ENCODE measurements at places on chromosomes 3 and 15.

GRCh38 chr3:99126316-99126715, 224.8 kb upstream of the DCBLD2 start:
- DNase-seq, result peak; percentile 77

DNA sequence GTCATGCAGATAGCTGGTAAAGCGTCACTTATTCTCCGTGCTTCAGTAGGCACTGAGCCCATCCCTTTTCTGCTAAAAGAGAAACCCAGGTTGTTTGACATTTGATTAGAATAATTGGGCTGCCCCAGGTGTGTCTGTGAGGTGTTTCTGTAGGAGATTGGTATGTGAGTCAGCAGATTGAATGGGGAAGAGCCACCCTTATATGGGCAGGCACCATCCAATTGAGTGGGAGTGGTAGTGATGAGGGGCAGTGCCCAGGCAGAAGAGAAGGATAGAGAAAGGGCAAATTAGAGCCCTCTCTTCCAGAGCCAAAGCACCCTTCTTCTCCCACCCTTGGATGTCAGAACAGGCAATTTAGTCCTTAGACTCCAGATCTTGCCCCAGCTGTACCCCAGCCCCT, 384.3 kb upstream of the GBE1 start:
- no peak for DNase-seq

GRCh38 chr3:157147099-157147803, 12.7 kb downstream of the CCNL1 start:
- DNase-seq, result no peak

DNA sequence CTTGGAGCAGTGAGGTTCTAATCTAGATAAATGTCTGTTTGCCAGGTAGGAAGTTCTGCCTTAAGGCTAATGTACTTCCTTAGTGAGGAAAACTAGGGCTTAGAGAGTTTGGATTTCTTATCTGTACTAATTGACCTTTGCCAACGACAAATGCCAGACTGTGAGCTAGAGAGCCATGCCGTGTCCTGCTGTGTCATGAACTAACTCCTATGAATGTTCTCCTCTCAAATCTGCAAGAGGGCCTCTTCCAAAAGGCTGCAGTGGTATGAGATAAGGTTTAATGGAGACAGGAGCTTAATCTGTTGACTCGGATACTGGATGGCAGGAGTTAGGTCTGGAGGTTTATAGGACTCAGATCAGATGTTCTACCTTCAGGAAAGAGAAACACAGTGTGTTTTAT, 524.9 kb downstream of the NTRK3 start:
- no peak for DNase-seq

- DNase-seq, result no peak
Measured at GRCh38 chr3:136141291-136141785, 54.8 kb downstream of the MSL2 start.

DNA sequence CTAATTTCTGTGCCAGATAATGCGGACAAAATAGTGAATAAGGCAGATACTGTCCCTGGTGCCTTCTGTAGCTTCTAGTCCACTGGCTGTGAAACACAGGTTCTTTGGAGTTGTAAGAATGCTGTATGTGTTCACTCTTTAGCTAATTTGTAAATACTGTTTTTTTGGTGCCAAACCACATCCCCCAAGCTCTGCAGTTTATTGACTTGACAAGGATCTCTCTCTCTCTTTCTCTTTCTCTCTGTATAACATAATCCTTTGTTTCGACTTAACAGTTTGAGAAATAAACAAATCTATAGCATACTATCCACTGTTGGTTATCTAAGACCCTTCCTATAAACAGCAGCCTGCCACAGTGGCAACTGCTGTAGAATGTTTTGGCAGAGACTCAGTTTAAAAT, 7.6 kb downstream of the SMAD3 start:
- DNase-seq, result no peak

- no peak for DNase-seq
Measured at GRCh38 chr3:196354132-196354531, 15.9 kb upstream of the TM4SF19 start.

DNA sequence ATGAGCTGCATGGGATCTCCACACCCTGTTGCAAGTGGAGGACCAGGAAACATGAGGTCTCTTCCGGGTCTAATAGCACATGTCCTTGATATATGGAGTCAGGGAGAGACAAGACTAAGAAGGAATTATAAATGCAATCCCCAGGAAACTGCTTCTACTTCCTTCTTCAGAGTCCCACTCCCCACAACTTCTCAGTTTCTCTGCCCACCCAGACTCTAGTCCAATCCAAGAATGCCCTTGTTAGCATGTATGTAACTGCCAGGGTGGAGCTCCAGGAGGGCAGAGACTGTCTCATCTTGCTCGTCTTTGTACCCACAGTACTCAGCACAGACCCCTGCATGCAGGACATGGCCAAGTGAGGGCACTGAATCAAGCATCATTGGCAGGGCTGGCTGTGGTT, 8.3 kb downstream of the DAPK2 start:
- no peak for DNase-seq

DNA sequence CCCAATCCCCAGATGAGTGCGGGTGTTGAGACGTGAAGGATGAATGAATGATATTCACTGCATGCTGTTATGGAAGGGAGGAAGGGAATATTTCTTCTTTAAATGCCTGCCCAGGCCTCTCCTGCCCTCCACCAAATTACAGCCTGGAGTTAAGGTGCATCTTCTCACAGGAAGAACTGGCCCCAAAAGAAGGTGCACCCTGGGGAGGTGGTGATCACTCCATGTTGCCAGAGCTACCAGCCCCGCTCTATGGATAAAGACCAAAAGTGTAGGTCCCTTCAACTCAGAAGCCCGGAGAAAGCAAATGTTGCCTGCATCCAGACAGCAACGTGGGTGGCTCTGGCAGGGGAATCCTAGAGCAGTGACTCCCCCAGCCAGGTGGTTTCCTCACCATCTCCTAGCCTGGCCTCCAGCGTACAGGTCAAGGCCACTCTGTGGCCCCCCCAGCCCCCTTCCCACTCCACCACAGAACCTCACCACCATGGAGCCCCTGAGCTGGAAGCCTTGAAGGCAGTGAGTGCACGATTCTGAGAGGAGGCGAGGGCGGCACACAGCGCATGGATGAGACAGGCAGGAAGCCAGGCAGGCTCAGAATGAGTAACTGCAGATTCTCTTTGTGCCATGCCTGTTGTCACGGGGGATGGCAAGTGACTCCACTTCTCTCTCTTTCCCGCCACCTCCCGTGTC, 3.5 kb upstream of the VIPR1 start:
- DNase-seq, result no peak

DNA sequence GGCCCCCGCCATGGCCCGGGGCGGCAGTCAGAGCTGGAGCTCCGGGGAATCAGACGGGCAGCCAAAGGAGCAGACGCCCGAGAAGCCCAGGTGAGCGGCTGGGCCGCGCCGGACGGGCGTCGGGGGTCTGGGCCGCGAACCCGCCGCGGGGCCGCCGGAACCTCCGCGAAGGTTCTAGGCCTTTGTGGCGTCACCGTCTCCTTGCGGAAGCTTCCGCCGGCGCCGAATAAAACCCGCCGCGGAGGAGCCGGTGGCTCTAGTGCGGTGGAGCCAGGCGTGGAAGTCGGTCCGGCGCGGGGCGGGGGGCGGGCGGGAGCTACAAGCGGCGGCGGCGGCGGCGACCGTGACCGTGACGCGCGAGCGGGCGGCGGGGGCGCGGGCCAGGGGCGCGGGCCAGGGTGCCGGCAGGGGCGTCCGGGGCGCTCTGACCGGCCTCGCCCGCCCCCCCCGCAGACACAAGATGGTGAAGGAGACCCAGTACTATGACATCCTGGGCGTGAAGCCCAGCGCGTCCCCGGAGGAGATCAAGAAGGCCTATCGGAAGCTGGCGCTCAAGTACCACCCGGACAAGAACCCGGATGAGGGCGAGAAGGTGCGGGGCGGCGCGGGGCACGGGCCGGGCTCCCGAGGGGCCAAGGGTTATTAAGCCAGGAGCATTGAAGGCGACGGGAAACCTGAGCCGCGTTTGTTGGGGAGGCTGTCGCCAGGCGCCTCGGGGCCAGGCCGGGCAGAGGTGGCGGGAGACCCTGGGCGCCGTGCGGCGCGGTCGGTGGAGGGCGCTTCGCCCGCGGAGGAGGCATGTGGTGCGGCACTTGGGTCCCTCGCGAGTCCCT, at the start of gene DNAJA4:
TSS of gene DNAJA4 (plus strand) at position 259 of the 833 bp plus-strand sequence. CDS start at position 461, 202 bp downstream.
- peak; percentile 38 for DNase-seq

DNA sequence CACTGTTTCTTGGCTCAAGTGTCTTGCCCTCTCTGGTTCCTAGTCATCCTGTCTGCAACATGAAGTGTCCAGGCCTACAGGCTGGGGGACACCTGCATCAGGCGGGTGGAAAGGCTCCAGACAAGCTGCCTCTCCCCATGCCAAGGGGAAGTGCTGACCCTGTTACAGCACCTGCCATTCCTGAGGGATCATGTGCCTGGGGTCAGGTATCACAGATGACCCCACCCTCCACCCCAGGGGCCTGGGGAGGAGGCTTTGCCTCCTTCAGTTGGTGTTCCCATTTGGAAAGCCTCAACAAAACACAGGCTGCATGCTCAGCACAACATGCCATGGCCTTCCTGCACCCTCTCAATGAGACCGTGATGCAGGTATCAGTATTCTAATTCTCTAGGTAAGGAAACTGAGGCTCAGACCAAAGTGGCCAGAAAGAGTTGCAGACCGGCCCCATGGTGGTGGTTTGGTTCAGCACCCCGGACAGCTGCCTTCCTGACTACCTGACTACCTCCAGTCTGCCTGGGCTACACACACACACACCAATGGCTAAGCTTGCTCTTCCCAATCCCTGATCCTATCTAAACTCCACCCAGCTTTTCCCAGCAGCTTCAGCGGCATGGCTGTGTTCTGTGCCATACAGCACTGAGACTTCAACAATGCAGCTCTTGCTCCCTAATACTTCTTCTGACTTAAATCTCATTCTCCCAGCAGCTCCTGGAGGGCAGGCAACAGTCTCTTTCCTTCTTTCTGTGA, 69.7 kb upstream of the LINGO1 start:
- peak; percentile 39 for DNase-seq

- DNase-seq, result peak; percentile 76
Measured at GRCh38 chr3:107796791-107797190, 274.0 kb downstream of the BBX start.

DNA sequence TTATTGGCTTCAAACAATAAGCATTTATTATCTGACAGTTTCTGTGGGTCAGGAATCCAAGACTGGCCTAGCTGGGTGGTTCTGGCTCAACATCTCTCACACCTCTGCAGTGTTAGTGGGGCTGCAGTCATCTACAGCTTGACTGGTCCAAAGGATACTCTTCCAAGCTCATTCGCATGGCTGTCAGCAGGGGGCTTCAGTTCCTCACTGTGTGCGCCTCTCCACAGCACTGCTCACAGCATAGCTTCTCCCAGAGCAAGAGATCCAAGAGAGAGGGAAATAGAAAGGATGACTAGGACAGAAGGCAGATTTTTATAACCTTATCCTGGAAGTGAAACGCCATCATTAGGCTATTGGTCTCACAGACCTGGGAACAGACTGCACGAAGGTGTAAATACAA, 64.2 kb downstream of the MAGI1 start:
- no peak for DNase-seq

- DNase-seq, result peak; percentile 37
Measured at GRCh38 chr15:77907824-77908751, 169.4 kb downstream of the TBC1D2B start.

- DNase-seq, result no peak
Measured at GRCh38 chr3:130504701-130505100, 12.3 kb upstream of the COL6A6 start.

GRCh38 chr3:46509661-46510187, 11.9 kb downstream of the RTP3 start:
- no peak for DNase-seq

- DNase-seq, result no peak
Measured at GRCh38 chr15:79539401-79539800, 107.3 kb downstream of the MINAR1 start.

DNA sequence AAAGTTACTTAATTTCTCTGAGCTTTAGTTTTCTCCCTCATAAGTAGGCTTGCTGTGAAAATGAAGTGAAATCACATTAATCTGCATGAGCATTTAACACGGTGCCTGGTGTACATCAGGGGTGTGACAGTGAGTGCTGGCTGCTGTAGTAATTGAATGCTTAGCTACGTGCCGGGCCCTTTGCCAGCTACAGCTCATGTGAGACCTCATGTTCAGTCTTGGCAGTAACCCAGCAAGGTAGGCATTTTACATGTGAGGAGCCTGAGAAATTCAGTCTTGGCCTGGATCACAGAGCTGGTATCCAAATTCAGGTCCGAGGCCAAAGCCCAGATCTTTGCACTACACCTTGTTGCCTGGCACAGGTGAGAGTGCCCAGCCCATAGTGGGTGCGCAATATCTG, 9.1 kb downstream of the GHRL start:
- DNase-seq, result no peak

GRCh38 chr3:123444023-123444422, 4.9 kb downstream of the ADCY5 start:
- peak; percentile 13 for DNase-seq

DNA sequence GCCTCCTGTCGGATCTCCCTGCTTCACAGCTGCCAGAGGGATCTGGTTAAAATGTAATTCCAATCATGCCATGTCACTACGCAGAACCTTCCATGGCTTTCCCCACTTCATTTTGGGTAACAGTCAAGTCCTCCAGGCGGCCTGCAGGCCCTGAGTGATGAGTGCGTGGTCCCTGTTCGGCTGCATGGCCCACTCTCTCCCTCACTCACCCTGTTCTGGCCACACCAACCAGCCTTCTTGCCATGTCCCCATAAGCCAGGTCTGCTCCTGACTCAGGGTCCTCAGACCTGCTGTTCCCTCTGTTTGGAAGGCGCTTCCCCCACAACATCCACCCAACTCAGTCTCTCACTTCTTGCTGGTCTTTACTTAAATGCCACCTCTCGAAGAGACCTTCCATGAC, 41.6 kb upstream of the LINGO1 start:
- DNase-seq, result no peak

DNA sequence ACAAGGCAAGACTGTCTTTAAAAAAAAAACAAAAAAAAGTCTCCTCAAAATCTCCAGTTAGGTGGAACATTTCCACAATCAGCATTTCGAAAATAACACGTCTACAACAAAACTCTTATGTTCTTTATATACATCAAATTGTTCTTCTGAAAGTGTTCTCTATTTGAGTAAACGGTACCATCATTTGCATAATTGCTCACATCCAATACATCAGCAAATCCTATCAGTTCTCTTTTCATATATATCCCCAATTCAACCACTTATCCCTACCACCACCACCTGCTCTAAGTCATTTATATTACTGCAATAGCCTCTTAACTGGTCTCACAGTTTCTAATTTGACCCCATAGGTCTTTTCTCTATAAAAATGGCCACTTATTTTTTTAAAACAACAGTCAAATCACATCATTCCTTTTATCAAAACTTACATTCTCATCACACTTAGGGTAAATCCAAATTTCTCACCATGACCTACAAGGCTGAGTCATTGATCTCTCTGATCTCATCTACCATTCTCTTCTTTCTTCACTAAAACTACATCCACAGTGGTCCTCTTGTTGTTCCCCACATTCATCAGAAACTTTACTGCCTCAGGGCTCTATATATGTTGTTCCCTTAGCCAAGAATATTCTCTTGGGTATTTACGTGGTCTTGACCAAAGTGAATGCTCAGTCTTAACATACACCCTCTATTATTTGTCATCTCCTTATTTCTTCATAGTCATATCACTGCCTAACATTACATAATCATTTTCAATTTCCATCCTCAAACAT, 237.0 kb downstream of the SCAPER start:
- no peak for DNase-seq

Data from fibroblast of pulmonary artery (primary cell).